ENCODE measurements at places on chromosomes 6 and 20.

GRCh38 chr6:71222671-71223070, 65.9 kb upstream of the OGFRL1 start:
- DNase-seq, result no peak

DNA sequence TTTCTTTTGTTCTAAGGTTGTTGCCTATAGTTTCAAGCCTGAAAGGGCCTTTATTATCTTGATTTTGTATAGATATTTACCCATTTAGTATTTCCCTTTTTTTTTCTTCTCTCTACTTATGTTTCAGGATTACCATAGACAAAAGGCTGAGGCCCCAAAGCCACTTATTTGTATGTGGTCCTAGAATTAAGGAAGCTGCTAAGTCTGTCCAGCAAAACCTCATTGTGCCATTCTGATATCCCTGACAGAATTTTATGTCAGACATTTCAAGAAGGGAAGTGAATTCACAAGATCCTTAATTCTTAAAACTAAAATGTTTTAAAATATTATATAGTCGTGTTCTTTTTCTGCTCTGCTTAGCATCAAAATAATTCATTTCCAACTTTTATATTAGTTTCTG, 6.9 kb downstream of the HAO1 start:
- no peak for DNase-seq

DNA sequence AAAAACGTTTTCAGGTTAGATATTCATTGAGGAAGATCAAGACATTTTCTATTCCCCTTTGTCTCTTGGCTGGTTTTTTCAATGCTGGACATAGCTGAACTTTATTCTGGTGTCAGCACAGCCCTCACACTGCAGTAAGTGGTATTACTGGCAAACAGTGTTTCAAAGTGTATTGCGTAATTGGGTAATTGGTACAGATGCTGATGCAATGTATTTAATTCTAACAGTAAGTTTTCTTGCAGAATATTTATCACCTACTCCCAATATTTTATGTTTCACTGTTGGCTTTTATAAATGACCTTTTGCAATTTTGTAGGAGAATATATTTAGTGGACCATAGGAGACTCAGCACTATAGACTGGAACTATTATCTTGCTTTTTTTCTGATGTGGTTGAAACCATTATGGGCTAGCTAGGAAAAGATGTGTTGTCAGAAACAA, 287.6 kb upstream of the SOX4 start:
- peak; percentile 5 for DNase-seq

GRCh38 chr6:10837622-10837994, 731 bp downstream of the MAK start:
- no peak for DNase-seq

DNA sequence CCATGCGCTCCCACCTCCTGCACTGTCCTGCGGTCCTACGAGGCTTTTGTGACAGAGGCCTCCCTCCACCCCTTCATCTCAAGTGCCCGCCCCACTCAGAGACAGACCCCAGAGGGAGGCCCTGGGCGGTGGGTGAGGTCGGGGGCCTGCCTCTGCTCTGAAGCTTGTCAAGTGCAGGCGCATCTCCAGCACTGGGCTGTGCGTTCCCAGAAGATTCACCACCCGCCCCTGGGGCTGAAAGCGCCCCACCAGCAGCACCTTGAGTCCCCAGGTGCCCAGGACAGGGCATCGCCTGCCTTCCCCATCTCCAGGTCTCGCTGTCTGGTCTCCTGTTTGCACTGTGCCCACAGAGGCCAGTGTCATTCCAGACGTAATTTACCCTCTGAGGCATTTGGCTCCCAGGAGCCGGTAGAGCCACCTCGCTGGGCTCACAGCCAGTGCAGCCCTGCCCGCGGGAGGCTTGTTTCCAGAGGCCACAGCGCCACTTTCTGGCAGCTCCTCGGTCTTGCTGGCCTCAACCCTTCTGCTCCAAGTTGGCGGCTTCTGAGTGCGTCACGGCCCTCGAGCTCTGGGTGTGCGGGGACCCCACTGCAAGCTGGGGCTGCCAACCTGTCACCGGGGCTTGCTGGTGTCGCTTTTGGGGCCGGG, 191.1 kb downstream of the TAF4 start:
- no peak for DNase-seq

DNA sequence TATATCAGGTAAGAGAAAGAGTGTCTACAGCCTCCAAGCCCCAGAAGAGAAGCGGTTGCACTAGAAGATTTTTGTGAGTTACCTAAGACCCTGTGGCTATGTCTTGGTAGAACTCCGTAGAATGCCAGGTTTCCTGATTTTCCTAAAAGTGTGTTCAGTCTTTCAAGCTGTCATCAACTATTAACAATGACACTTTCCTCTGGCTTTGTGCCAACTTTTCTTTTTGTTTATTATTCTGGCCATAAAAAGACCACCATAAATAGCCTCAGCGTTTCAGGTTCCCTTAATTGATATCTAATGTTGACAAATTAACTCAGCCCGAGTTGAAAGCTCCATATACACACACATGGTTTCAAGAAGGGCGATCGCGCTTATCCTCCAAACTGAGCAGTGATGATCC, 1.2 kb downstream of the PAK5 start:
- DNase-seq, result no peak

DNA sequence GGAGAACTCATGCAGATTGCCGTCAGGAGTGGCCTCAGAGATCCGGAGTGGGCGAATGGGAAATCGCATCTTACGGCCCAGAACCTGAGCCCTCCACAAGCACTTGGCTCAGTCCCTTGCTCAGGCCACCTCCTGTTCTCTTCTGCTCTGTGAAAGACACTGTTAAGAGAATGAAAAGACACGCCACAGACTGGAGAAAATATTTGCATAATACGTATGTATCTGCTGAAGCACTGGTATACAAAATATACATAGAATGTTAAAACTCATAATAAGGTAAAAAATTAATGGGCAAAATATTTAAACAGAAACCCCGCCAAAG, 838 bp upstream of the POM121L2 start:
- DNase-seq, result no peak

All from NCI-H2107 (cell line).